ENCODE measurements at places on chromosomes 4 and X.
A peak's percentile ranks its signal among the peaks of the same experiment; 100 is the strongest.

- peak; percentile 83 for DNase-seq
Observed at GRCh38 chrX:154308108-154308946, 12.7 kb downstream of the TKTL1 start.

GRCh38 chrX:38561951-38562719 is 793 bp downstream of the TSPAN7 start:
- peak; percentile 8 for DNase-seq

- peak; percentile 86 for DNase-seq
Observed at GRCh38 chrX:155188786-155189185, 27.5 kb upstream of the VBP1 start.

DNA sequence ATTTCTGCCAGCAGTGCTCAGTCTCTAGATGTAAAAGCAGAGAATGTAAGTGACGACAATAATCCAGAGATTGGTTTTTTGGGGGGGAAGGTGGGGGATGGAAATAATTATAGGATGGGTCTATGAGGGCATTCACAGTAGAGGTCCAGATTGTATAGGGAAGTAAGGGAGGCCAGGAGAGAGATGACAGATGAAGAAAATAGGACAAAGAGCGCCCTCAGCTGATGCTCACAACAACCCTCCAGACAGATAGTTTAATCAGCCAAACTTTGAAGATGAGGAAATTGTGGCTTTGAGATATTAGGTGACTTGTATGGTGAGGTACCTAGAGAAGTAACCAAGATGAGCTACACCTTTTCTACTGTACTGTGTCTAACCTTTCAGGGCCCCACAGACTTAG is 137.9 kb downstream of the MAGEB17 start:
- peak; percentile 16 for DNase-seq

GRCh38 chr4:123470640-123471039 is 74.0 kb downstream of the SPRY1 start:
- no peak for DNase-seq

Data from KBM-7 (cell line).